ENCODE measurements at places on chromosomes 2 and 18.

- no peak for DNase-seq
Measured at GRCh38 chr2:54543733-54544396, 87.7 kb downstream of the SPTBN1 start.

DNA sequence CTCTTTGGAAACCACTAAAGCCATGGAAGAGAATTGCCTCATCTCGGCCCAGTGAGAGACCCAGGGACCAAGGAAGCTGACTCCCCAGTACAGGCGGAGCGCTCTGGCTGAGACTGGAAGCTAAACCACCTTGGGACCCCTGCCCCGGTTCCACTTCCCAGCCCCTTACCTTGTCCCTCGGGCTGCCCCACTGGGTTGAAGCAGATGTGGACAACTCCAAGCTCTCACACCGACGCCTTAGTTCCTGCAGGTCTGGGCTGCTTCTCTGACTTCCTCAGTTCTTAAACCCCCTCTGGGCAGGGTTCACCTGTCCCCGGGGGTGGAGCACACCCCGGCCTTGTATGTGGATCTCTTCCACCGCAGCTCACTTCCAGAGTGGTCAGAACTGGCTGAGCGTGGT lies 266.2 kb downstream of the PHLPP1 start:
- no peak for DNase-seq

GRCh38 chr18:57436965-57437333 lies 1.8 kb downstream of the ONECUT2 start:
- no peak for DNase-seq

GRCh38 chr18:44537526-44537925 lies 143.2 kb upstream of the SETBP1 start:
- DNase-seq = no peak

DNA sequence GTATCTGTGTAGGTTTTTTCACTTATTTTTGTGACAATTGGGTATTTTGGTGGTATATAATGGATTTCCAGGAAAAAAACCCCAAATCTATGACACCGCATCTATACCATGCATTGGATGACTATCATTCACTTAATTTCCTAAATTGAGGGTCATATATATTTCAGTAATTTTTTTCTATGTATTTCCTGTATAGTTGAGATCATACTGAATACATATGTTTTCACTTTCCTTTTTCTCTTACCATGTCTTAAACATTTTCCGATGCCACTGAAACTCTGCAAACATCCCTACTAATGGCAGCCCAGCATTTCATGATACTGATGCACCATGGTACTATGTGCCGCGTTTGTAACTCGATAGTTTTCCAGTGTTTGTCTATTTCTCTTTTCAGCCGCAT lies 40.4 kb downstream of the CDKL4 start:
- no peak for DNase-seq

- DNase-seq = no peak
Measured at GRCh38 chr2:204122425-204122824, 185.9 kb downstream of the ICOS start.

DNA sequence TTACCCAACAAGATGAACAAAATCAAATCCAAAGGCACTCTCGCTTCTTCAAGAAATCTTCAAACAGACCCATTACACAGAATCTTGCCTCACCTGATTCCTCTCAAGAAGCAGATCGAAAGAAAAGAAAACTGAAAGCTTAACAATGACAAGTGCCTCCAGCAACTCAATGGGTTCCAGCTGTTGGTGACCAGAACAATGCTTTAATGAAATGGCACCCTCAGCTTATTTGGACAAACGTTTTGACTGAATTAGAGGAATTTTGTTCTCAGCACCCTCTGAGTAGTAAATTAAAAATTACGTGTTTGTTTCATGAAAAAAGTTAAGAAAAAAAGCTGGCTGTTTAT lies 211.0 kb downstream of the ZNF521 start:
- no peak for DNase-seq

DNA sequence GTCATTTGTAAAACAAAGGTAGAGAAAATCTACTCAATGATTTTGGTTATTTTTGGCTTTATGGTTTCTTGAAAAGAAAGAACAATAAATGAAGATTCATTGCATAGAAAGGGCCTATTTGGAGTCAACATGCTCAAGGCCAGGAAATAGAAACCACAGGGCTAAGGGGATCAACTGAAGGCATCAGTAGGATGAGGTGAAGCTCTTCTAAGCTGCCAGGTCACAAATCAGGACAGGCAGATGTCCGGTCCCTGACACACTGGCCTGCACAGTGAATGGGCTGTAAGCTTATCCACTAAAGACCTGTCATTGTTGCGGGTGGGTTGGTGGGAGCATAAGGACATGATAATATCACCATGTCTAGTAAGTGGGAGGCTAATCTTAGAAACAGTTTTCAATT lies 31.6 kb upstream of the RNF138 start:
- DNase-seq = no peak

DNA sequence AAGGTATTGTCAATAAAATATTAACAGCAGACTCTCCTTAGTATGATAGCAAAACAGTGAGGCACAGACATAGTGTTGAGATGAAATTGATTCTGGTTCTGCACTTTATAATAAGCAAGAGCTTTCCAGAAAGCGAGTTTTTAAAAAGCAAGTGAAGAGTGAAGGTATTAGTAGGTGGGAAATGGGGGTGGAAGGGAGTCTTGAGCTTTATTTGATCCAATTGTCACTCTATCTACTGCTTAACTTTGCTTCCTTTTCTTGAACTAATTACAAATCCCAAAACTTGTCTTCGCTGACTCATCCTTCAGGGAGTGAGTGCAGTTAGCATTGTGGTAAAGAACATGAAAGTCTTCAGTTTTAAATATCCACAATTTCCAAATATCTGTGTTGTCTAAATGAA lies 120.6 kb upstream of the BOD1L2 start:
- DNase-seq = no peak

DNA sequence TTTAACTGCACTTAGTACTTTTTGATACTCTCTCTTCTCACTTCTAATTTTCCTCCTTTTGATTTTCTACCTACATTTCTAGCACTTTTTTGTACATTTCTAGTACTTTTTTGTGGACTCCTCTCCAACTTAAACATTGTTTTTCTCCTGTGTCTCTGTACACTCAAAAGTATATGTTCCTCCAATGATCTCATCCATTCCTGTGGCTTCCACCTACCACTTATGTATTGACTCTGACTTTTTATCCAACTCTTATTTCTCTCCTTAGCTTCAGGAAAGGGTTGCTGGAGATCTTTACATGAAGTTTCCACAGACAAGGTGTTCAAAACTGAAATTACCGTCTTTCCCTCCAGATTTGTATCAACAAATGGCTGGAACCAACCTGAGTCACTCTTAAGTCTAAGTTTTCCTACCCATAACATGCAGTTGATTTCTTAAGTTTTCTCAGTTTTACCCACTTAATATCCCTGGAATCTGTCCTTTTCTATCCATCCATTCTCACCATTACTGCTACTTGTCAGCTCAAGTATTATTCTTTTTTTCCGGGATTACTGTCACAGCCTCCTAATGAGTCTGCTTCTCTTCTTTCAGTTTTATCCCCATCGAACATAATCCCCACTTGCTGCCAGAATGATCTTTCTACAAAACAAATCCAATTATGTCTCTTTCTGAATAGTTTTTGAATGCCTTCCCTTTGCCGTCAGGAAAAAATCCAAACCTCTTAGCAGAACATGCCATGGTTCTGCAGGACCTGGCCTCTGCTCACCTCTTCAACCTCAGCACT lies 22.6 kb upstream of the PELI1 start:
- DNase-seq = no peak

DNA sequence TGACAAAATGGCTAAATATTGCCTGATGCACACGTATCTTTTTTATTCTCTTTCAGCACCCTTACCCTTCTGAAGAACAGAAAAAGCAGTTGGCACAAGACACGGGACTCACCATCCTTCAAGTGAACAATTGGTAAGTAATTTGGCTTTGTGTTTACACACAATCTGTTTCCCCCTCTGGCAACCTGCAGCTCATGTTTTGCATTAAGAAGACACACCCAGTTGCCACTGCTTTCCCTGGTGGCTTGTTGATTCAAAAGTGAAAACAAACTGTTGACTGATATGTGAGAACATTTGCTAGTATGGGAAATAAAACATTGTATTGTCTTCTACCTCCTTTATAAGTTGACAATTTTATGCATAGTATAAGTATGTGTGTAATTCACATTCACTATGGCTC lies 113.0 kb downstream of the MEIS1 start:
- DNase-seq = no peak

GRCh38 chr2:17196380-17196779 lies 321.9 kb downstream of the RAD51AP2 start:
- DNase-seq = no peak

GRCh38 chr2:119427756-119428155 lies 3.9 kb upstream of the TMEM37 start:
- DNase-seq = no peak

DNA sequence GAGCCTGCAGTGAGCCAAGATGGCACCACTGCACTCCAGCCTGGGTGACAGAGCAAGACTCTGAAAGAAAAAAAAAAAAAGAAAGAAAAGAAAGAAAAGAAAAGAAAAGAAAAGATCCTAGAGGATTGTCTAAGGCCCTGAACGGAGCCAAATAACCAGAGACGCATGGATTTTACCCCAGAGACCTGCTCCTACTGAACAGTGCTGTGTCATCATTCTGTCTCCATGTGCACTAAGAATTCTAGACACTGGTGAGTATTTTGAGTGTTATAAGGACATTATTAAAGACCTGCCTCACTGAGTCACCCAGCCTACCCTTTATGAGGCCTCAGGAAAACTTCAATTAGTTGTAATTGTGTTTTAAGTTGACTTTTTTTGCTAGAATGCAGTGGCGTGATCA lies 61.9 kb upstream of the RIOK3 start:
- no peak for DNase-seq

DNA sequence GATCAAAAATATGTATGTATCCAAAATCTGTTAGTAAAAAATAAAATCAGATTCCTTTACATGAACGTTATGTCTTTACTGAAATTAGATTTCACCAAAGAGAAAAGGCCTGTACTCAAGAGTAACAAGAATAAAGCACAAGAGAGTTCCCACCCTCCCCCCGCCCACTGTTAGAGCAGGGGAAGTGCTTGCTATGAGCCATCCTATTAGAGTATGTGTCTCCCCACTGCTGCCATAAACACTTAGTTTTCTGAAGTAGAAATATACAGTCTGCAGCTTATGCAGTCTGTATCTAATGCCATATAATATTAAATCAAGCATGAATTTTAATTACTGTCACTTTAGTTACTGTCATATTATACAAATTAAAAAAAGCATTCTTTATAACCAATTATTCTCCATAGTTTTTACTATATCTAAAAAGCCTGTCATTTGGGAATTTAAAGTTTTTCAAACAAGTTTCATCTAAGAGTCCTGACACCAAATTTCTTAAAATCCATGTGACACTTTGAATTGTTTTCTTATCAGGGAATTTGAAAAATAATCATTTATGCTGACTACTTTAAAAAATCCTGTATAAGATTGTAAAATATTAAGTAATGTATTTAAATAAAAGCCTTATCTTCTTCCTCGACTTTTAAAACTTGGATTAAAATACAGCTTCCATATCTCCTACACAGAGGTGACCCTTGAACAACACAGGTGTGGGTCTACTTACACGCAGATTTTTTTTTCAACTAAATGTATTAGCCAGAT lies 51.8 kb upstream of the GPR75 start:
- DNase-seq = no peak

- DNase-seq = no peak
Measured at GRCh38 chr18:75438891-75439290, 11.4 kb upstream of the SMIM21 start.

- no peak for DNase-seq
Measured at GRCh38 chr18:46408334-46408987, 248.6 kb downstream of the LOXHD1 start.

- DNase-seq = no peak
Measured at GRCh38 chr2:172889768-172890430, 154.3 kb downstream of the RAPGEF4 start.

- DNase-seq = peak; percentile 80
Measured at GRCh38 chr18:21112140-21112473, 494 bp upstream of the ROCK1 start.

GRCh38 chr2:45237850-45238542 lies 228.7 kb upstream of the SIX2 start:
- no peak for DNase-seq

DNA sequence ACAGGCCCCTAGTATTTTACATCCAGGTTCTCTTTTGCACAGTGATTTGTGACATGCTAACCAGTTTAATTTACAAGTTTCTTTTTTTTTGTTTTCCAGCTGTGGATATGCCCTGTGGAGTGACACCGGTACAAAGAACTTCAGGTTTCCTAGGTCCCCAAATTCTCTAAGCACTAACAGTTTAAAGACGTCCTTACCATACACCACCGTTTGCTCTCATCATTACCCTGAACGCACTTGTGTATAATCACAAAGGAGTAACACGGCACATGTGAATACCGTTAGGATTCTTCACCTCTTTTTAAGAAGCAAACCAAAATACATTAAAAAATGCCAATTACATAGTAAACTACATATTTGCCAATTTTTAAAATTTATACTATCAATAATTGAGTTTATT lies 853 bp downstream of the LANCL1 start:
- DNase-seq = no peak

DNA sequence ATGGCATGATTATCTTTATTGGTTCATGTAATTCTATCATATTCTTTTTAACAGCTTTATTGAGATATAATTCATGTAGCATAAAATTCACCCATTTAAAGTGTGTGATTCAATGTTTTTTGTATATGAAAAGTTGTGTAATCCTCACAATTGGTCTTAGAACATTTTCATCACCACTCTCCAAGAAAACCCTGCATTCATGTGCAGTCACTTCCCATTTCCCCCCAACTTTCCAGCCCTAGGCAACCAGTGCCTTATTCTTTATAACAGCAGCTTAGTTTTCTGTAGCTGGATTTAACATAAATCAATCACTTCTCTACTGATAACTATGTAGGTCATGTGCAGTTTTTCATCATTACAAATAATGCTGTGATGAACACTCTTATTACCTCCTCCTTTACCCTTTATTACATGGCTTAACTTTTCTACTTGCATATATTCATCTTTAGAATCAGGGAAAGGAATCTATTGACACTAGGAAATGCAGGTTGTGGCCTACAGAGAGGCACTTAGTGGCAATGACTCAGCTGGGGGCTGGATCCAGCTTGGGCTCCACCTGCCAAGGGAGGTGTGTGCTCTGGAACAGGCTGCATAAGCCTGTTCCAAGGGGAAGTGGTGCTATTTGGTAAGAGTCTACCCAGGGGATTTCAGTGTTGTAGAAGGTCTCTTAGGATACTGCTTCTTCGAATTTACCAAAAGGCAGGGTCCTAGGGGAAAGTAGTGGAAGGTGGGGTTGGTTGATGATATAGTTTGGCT lies 89.1 kb downstream of the ETAA1 start:
- DNase-seq = no peak

- no peak for DNase-seq
Measured at GRCh38 chr18:32884543-32884942, 111.7 kb upstream of the KLHL14 start.

GRCh38 chr2:138600732-138601457 lies 99.3 kb downstream of the SPOPL start:
- DNase-seq = no peak

GRCh38 chr2:45750484-45750883 lies 99.0 kb downstream of the PRKCE start:
- DNase-seq = no peak

All from hindlimb muscle (tissue), 1 donor.